Forelimb muscle (tissue), 1 donor: ENCODE measurements at places on chromosomes 12 and 14. TPM values are rescaled to one million over a fixed set of nuclear protein-coding genes. Genes with fewer than 3 reads are reported as not detected.

- DNase-seq = no peak
These were observed at the start of gene CRACR2A for GRCh38 chr12:3752741-3753486. CRACR2A (minus strand) TSS chr12:3753109; CDS start chr12:3696999, 56,110 bp downstream.

The DBX2 gene
- polyA plus RNA-seq = 0.16 TPM

The ADGRD1 gene
- 9.5 TPM for polyA plus RNA-seq

GRCh38 chr14:84127495-84127894 is 1402.4 kb upstream of the FLRT2 start:
- DNase-seq = no peak

DNA sequence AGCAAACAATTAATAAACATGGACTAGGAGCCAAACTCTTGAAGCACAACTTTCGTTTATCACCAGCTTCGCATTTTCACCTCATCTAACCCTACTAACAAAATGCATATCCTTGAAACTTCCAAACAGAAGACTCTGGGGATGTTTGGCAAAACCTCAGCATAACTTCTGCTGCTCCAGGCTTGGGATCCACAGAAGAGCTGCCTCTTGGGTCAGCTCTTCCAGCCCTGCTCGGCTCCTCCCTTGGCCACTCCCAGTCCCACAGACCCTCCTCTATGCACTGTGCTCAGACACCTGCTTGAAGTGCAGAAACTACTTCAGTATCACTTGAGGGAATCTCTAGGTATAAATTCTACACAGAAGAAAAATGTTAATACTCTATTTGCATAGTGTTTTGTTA is 110.0 kb upstream of the AMIGO2 start:
- no peak for DNase-seq
